Umbilical cord (tissue), 2 donors: ENCODE measurements at places on chromosomes 13 and 19. TPM values are rescaled to one million over a fixed set of nuclear protein-coding genes. Genes with fewer than 3 reads are reported as not detected.

GIPR gene
- total RNA-seq = 0.72 TPM

SIGLEC12 gene
- 5.3 TPM for total RNA-seq

LRP3 gene
- total RNA-seq = 12.5 TPM

MYO9B gene
- 80.7 TPM for total RNA-seq

IFNL4 gene
- not detected for total RNA-seq

TPTE2 gene
- not detected for total RNA-seq

DAND5 gene
- total RNA-seq = not detected

ATP4A gene
- total RNA-seq = not detected

CATSPERD gene
- not detected for total RNA-seq

ZNF136 gene
- 16.1 TPM for total RNA-seq

RASAL3 gene
- total RNA-seq = 1.4 TPM

PLVAP gene
- total RNA-seq = 6.5 TPM

ZNF225 gene
- 5.5 TPM for total RNA-seq

ZNF180 gene
- 15.9 TPM for total RNA-seq

FAM98C gene
- total RNA-seq = 6.7 TPM

ZNF546 gene
- total RNA-seq = 42.4 TPM

FNDC3A gene
- 65.7 TPM for total RNA-seq

ZNF98 gene
- 12.3 TPM for total RNA-seq

COMP gene
- total RNA-seq = 162 TPM

CGB2 gene
- total RNA-seq = 5.5 TPM

PABPC3 gene
- total RNA-seq = 0.24 TPM

EHD2 gene
- total RNA-seq = 65.5 TPM

KLF2 gene
- 65.2 TPM for total RNA-seq

RGS9BP gene
- total RNA-seq = 0.96 TPM

FOXA3 gene
- total RNA-seq = not detected

NCAN gene
- 0.72 TPM for total RNA-seq

MCF2L gene
- total RNA-seq = 9.4 TPM

STXBP2 gene
- 8.4 TPM for total RNA-seq

GPR18 gene
- 2.9 TPM for total RNA-seq

ARHGAP35 gene
- 26.5 TPM for total RNA-seq

SPPL2B gene
- total RNA-seq = 20.5 TPM

PSG4 gene
- total RNA-seq = 17.8 TPM

PSPC1 gene
- total RNA-seq = 74.6 TPM

GJB2 gene
- 13.0 TPM for total RNA-seq

IER2 gene
- 26.0 TPM for total RNA-seq

KLHL1 gene
- 1.4 TPM for total RNA-seq

FCHO1 gene
- 16.1 TPM for total RNA-seq
